DMS153 (cell line): ENCODE measurements at places on chromosomes 11 and 22.
A peak's percentile ranks its signal among the peaks of the same experiment; 100 is the strongest.

DNA sequence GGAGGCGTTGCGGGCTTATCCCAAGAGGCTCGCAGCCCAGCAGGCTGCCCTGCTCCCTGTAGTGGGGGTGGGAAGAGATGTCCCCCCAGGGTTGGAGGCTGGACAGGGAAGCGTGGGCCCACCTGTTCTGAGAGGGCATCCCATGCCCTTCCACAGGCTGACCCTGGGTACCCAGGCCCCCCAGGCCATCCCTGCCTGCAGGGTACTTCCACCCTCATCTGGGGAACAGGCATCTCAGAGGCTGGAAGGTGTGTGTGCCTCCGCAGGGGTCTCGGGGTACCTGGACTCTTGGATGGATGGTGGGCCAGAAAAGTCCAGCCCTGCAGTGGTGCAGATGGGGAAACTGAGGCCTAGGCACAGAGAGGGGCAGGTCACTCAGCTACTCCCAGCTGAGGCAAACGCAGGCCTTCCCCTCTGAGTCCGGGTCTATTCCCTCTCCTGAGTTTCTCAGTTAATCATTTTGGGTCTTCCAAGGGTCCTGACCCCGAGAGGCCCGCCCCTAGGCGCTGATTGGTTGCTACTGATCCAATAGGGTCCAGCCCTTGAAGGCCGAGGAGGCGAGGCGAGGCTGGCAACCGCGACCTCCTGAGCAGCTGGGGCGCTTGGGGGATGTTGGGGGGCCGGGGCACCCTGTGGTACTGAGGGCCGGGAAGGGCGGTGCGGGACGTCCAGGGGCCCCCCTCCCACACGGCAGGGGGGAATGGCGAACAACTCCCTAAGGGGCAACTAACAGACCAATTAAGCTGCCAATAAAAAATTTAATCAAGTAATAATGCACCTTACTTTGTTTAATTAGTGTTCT, 23.8 kb downstream of the FLRT1 start:
- DNase-seq, result no peak

- DNase-seq, result no peak
These were observed 373.9 kb downstream of the BRD1 start for GRCh38 chr22:49453771-49454170.

DNA sequence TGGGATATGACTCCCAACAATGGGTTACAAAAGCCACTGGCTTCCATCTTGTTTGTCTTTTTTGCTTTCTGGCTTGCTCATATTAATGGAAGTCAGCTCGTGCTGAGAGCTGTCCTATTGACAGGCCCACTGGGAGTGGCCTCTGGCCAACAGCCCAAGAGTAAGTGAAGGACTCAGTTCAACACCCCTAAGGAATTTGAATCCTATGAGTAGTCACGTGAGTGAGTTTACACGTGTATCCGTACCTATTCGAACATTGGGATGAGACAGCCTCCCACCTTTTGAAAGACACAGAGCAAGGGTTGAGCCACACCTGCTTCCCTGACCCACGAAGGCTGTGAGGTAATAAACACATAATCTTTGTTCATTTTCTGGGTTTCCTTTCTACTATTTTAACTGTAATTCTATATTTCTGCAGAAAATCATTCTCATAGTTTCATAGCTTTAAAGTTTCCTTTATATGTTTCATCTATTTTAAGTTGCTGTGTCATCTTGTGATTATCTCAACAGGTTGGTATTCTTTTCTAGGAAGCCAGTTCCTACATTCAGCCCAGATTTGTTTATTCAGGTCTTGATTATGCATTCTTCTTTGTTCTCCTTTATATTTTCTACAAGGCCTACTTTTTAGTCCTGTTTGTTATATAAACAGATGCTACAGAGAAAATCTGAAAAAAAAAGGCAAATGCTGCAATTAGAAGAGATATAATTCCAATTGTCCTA, 802.3 kb downstream of the CNTN5 start:
- DNase-seq, result no peak

GRCh38 chr11:64146036-64146955, 19.6 kb downstream of the MACROD1 start:
- DNase-seq, result peak; percentile 13

- DNase-seq, result no peak
These were observed 14.0 kb upstream of the APLNR start for GRCh38 chr11:57251037-57251436.

GRCh38 chr22:43846966-43847365, 15.3 kb downstream of the SULT4A1 start:
- DNase-seq, result no peak

GRCh38 chr11:29483831-29484230, 533.0 kb downstream of the KCNA4 start:
- DNase-seq, result no peak

DNA sequence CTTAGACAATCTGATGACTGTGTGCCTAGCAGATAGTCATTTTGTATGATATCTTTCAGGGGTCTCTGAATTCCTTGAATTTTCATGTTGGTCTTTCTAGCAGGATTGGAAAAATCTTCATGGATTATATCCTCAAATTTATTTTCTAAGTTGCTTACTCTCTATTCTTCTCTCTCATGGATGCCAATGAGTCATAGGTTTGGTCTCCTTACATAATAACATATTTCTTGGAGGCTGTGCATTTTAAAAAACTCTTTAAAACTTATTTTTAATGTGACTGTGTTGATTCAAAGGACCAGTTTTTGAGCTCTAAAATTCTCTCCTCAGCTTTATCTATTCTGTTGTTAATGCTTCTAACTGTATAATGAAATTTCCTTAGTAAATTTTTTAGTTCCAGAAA, 198.7 kb downstream of the AASDHPPT start:
- no peak for DNase-seq

GRCh38 chr11:120256178-120256577, 16.2 kb downstream of the POU2F3 start:
- no peak for DNase-seq

DNA sequence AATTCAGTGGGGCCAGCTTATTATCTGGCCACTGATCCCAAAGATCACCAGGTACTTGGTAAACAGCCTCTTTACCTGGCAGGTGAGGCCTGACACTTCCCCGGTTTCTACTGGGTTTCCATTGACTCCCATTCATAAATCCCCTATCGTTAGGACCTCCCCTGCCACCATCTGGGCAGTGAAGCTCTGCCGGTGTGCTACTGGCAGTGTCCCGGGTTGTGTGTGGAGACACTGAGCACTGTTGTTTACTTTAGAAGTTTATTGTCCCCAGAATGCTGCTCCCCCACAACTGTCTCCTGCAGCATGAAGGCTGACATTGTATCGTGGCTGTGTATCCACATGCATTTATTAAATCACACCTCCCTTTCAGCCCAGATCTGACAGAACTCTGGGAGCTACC, 142.7 kb downstream of the WNT7B start:
- DNase-seq, result peak; percentile 53

- DNase-seq, result no peak
These were observed 24.8 kb downstream of the CNTF start for GRCh38 chr11:58647141-58647699.

DNA sequence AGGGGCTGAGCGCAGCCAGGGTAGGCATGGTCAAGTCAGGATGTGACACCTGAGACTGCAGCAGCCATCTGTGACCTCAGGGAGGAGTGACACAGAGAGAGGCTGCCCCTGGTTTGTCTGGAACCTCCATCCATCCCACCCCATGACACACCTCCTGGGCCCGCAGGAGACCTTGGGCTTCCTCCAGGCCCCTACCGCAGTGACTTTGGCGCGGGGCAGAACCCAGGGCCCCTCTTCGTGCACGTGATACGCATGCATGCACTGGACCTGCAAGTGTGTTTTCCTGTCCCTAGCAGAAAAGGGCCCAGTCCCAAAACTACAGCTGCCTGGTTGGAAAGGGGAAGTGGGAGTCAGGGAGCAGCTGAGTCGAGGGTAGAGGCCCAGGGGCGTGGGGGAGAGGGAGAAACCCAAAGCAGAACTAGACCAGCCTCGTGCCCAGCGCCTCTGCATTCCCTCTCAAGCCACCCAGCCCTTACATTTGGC, 7.9 kb upstream of the CYTH4 start:
- DNase-seq, result no peak

- no peak for DNase-seq
These were observed 26.3 kb upstream of the SORL1-AS1 start for GRCh38 chr11:121478895-121479697.

GRCh38 chr11:10581481-10582019, 13.1 kb upstream of the LYVE1 start:
- no peak for DNase-seq

- no peak for DNase-seq
These were observed 48.9 kb downstream of the RTL6 start for GRCh38 chr22:44449061-44449682.

DNA sequence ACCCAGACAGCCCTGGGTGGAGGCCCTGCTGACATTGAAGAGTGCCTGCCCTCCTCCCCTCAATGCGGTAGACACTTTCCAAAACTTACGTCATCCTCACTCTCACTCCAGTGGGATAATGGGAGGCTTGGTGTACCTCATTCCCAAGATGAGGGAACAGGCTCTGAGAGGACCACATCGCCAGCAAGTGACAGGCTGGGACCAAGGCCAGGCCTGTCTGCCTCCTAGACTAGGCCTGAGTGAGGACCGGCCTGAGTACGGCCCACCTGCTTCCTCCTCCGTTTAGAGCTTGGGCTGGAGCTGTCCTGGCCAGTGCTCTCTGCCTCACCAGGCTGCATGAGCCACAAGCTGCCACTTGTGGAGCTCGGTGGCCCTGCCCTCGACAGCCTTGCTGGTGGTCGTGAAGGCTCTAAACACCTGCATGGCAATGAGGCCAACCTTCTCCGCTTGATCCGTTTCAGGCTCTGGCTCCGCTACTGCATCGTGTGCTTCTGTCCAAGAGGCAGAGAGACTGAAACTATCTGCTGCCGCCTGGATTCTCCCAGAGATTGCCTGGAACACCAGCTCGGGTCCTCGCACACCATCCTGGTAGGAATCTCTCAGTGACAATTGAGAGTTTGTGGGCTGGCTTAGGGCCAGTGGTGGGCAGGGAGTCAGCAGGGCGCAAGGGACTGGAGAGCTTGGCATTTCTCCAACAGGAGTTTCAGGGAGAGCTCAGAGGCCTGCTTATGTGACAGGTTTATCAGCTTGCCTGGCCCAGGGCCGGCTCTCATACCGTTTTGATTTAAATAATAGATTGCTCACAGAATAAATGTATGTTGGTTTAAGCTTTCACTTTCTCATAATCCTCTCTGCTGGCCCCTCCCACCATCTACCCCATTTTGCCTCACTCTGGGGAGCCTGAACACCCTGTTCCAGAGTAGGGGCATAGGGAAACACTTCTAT, 9.4 kb downstream of the LRRC75B start:
- DNase-seq, result peak; percentile 69
